ENCODE measurements at places on chromosomes 2 and 18.

DNA sequence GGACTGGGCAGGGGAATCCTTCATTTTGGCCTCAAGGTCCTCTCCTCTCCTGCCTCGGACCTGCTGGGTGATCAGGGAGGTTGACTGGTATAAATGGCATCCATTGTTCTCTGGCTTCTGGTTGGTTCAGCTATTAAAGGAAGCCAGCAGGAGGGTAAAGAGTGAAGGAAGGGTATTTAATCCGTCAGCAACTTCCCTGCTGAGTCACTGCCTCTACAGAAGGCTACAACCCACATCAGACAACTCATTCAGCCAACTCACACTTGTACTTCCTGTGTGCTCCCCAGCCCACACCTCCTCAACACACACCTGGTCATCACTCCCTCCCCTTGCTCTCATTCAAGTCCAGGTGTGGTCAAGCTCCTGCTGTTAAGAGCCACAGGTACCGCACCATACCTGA is 68.3 kb upstream of the MRPS9 start:
- DNase-seq: peak; percentile 29

GRCh38 chr2:16223161-16223840 is 283.0 kb downstream of the MYCN start:
- no peak for DNase-seq

DNA sequence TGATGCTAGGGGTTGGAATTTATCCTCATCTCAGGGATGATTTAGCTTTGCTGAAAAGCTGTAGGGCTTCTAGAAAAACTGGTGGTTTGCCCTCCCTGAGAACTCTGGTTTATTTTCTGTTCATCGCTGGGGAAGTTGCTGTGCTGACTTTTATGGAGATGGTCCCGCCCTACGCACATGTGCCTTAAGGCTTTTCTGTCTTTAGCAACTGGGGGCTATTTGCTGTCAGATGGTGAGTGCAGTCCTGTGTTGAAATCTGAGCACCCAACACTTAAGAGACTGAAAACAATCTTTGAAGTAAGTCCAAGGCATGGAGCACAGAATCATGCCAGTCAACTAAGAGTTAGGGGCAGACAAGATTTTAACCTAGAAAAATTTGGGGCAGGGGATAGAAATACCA is 2148.4 kb upstream of the CELF4 start:
- no peak for DNase-seq

GRCh38 chr2:127844973-127845372 is 13.0 kb downstream of the POLR2D start:
- DNase-seq: no peak

DNA sequence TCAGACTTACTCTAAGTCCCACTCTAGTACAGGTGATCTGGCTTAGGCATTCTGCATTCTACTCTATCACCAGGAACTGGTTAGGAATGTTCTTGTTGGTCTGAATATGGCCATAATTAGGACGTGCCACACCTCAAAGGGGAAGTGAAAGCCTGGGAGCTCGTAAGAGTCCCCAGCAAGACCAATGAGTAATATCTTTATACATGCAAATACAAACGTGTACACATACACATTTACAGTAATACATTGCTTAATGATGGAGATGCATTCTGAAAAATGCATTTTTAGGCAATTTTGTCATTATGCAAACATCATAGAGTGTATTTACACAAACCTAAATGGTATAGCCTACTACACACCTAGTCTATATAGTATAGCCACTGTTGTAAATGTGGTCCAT is 19.5 kb upstream of the ERCC3 start:
- no peak for DNase-seq

GRCh38 chr2:181573140-181573736 is 83.7 kb downstream of the CERKL start:
- DNase-seq: peak; percentile 76

DNA sequence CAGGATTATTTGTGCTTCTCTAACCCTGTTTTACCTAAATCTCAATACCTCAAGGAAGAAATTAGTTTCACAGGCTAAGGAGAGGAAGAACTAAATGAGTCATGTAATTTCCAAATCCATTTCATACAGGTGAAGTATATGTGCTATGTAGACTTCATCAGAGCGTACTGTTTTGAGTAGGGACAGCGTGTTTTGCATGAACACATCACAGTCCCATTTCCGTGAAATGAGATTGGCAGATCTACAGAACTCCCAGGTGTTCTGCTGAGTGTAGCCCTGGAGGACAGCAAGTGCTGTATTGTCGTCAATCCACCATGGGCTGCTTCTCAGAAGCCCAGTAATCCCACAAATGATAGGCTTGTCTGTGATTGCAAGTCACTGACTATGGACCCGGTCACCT is 97.7 kb downstream of the XRCC5 start:
- DNase-seq: no peak

- no peak for DNase-seq
Measured at GRCh38 chr2:60459851-60460250, 93.6 kb downstream of the BCL11A start.

DNA sequence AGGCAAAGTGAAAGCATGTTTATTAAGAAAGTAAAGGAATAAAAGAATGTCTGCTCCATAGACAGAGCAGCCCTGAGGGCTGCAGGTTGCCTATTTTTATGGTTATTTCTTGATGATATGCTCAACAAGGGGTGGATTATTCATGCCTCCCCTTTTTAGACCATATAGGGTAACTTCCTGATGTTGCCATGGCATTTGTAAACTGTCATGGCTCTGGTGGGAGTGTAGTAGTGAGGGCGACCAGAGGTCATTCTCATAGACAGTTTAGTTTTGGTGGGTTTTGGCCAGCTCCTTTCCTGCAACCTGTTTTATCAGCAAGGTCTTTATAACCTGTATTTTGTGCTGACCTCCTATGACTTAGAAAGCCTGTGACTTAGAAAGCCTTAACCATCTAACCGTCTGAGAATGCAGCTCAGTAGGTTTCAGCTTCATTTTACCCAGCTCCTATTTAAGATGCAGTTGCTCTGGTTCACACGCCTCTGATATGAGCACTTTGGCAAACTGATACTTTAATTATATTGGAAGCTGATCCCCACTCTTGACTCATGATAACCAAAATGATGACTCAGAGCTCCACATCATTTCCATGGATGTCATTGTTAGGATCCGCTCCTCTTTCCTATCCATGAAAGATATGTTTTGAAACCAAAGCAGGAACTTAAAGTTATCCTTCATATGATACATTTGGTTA is 14.5 kb upstream of the ERMN start:
- DNase-seq: no peak

GRCh38 chr2:64326578-64327050 is 127.3 kb upstream of the LGALSL start:
- no peak for DNase-seq

DNA sequence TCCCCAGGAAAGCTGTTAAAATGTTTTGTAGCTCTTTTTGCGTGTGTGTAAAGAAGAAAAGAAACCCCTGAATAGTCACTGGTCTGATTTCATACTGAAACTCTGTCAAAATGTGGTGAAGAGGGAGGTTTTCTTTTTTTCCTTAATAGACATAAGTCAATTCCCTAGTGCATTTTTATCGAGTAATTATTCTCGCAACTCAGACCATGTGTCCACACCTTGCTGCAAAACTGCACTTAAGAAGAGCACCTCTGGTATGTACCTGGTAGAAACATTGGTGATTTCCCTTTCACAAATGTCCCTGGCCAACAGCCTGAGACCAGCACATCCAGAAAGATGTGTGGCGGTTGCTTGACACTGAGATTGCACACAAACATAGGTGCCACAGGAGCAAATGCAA is 159.9 kb downstream of the ZNF521 start:
- DNase-seq: no peak

GRCh38 chr2:23127465-23127864 is 257.5 kb upstream of the KLHL29 start:
- DNase-seq: no peak

DNA sequence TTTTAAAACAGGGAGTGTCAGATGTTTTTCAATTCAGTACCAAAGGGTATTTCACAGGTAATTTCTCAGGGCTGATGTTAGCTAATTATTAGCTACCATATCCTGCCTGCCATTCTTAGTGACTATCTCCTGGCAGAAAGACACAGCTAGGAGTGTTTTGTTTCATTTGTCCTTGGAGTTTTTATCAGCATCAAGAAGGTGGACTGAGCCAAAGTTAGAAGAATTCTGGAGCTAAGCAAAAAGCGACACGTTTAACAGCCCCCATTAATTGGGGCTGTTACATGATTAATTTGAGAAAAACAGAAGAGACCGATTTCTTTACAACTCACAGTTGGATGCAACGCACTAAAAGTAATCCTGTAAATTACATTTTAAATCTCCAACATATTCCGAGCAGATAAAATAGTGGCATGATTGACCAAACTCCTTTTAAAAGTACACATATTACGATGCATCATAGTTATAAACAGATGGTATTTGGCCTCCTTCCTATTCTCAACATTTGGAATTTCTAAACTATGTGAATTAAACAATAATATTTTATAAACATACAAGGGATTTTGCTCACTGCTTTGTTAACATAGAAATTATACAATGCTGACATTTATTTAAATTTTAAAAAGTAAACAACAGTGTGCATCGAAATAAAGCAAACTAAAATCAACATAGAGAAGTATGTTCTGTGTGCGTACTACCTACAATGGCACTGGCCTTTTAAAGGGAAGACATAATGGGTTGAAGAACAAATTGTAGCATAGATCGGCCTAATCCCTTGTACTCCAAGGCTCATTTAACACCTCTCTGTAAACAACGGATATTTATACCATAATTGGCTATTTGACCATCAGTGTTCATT is 585.1 kb downstream of the ZEB2 start:
- DNase-seq: no peak

DNA sequence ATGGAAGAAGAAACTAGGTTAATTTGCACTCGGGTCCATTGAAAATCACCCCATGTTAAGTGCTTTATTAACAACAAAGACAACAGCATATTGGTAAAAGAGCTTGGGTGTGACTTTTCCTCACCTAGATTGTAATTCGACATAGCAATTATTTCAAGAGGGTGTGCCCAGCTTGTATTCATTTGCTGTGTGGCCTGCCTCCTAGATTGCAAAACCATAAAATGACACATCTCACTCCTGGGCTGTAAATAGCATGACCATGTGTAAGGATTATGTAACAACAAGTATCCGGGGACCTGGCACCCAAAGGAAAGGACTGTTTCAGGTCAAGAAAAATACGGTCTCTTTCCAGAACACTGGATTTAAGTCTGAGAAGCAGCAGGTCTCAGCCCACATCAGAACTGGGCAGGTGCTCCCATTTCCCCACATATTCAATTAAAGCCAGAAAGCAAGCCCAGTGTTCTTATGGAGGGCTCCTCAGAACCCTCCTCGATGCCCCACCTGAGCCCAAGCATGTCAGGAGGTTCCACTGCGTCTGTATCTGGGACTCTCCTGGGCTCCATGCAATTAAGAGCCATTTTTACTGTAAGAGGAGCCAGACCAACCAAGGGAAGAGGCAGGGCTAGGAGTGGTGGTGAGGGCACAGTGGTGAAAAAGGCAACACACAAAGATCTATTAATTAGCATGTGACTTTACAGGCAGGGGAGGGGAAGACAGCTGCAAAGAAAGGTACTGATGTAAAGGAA is 39.2 kb downstream of the MREG start:
- peak; percentile 6 for DNase-seq

DNA sequence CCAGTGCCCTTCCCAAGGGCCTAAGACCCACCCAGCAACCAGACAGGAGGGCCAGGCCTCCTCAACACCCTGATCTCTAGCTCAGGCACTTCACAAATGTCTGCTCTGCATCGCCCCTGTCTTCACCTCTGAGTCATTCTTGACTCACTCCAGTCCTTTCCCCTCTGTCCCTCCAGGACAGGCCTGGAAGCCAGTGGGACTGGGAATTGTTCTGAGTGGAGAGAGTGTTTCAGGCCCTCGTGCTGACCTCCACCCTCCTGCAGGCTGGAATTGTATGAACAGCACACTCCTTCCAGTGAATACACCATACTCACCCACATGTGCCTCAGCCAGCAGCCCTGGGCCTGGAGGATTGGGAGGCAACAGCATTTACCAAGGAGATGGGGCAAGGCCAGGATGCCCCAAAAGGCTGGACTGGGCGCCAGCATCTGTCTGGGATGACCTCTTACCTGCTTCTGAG is 304.2 kb downstream of the CYP26B1 start:
- DNase-seq: no peak

DNA sequence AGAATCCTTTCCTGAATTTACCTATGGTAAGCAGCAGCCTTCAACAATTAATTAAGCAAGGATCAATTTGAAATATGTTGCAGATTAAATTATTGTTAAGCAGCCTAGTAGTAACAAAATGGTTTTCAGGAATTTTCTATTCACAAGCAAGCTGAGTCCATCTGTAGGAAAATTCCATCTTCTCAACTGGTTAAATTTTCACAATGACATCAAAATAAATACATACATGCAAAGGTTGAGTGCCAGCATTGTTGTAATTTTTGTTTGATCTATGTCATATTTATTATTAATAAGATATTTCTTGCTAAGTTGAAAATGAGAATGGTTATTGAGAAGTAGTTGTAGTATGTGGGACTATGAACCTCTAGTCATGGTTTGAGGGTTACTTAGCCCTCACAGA is 15.3 kb upstream of the TFPI start:
- DNase-seq: no peak

- DNase-seq: no peak
Measured at GRCh38 chr2:63834401-63834800, 7.3 kb upstream of the UGP2 start.

DNA sequence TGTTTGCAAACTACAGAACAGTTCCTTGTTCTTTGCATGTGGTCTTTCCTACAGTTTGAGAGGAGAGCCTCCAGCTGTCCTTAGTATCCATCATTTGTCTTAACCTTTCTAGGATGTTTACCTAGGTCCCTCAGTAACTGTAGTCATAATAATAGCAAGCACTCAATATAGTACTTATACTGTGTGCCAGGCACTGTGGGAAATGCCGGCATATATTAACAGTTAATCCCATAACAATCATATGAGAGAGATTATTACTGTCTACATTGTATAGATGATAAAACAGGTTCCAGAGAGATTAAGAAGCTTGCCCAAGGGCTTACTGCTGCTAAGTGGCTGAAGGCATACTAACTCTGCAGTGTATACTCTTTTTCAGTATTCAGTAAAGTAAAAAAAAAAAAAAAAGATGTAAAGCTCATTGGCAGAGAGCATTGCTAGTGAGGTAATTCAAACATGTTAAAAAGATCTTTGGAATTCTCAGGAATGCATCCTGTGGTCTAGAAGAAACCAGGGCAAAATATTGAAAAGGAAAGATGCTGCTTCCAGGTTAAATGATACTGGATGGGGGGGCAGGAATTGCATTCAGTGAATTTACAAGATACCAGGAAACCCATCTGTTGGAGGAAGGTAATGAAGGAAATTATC is 72.3 kb downstream of the SPTBN1 start:
- DNase-seq: no peak

- DNase-seq: no peak
Measured at GRCh38 chr2:217916504-217917254, 86.1 kb downstream of the TNS1 start.

GRCh38 chr2:102975996-102976975 is 214.5 kb downstream of the TMEM182 start:
- DNase-seq: peak; percentile 45

DNA sequence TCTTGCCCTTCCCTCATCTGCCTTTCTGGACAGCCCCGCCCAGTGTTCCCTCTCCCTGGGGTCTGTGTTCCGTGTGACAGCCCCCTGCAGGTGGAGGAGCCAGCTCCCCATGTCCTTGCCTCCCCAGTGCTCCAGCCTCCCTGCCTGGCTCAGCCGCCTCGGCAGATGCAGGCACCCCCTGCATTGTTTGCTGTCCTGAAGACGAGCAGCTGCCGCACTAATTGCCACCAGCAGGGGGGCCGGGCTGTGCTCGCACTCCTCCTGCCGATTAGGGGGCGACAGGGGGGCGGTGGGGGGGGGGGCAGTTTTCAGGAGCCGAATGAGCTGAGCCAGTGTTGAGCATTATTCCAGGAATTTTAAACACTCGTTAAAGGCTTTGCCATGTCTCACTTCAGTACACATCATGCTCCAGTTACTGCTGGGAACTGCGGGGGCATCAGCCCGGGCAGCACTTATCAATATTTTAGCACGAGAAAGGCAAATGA is 23.3 kb downstream of the SIX3 start:
- peak; percentile 22 for DNase-seq
